Camera-type eye (tissue), 1 donor: ENCODE measurements at places on chromosomes 6 and 20. TPM values are rescaled to one million over a fixed set of nuclear protein-coding genes. Genes with fewer than 3 reads are reported as not detected.

The TUBE1 gene
- 84.7 TPM for total RNA-seq

The SLC17A9 gene
- 4.6 TPM for total RNA-seq

The SRC gene
- total RNA-seq, result 43.6 TPM

The CEP162 gene
- total RNA-seq, result 41.9 TPM

The KHDC1L gene
- total RNA-seq, result 1.0 TPM

The LY6G6D gene
- not detected for total RNA-seq

The NOL4L gene
- total RNA-seq, result 42.4 TPM

The ZSWIM1 gene
- total RNA-seq, result 9.4 TPM

The TTBK1 gene
- 4.6 TPM for total RNA-seq

The POM121L2 gene
- total RNA-seq, result not detected

The ZBTB46 gene
- 12.1 TPM for total RNA-seq

The SIRPD gene
- total RNA-seq, result not detected

The PNPLA1 gene
- total RNA-seq, result 0.16 TPM

The BEND6 gene
- 5.8 TPM for total RNA-seq

The CRYBG1 gene
- total RNA-seq, result 5.7 TPM

The RBM12 gene
- 87.4 TPM for total RNA-seq

The ULBP1 gene
- total RNA-seq, result 0.60 TPM

The CCM2L gene
- total RNA-seq, result 4.8 TPM

The VSX1 gene
- total RNA-seq, result 131 TPM

The BLOC1S5 gene
- total RNA-seq, result 29.0 TPM

The BPIFB2 gene
- total RNA-seq, result not detected

The ROMO1 gene
- total RNA-seq, result 49.9 TPM

The ABHD16B gene
- not detected for total RNA-seq

The RPRD1B gene
- 46.8 TPM for total RNA-seq

The FAXC gene
- total RNA-seq, result 13.9 TPM
